ENCODE measurements at places on chromosomes 2 and 18. TPM values are rescaled to one million over a fixed set of nuclear protein-coding genes. Genes with fewer than 3 reads are reported as not detected.

DNA sequence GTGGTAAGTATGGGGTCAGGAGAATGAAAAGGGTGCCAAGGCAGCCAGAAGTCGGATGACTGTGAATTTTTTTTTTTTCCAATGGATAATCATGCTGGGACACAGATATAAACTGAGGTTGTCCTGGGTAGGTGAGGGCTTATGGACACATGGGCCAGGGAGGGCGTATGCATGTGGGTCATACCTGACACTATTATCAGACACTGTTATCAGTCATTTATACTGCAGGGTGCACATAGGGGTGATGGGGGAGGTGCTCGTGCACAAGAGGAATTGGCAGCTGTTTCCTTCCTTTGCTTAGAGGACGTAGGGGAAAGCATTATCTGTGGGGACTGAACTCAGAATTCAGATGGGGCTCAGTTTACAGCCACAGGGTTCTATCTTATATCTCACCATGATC, 10.1 kb downstream of the CTIF start:
- DNase-seq: no peak

Gene SPTBN1
- total RNA-seq: 339 TPM

Gene RESP18
- total RNA-seq: not detected

GRCh38 chr2:171803757-171804156, 90.3 kb downstream of the SLC25A12 start:
- peak; percentile 33 for DNase-seq

Gene ACVR1
- 17.1 TPM for total RNA-seq

Gene IFIH1
- total RNA-seq: 2.6 TPM

Gene UGT1A8
- under 0.01 TPM for total RNA-seq

Data from bronchial epithelial cell (primary cell).